Coronary artery (tissue), 2 donors: ENCODE measurements at places on chromosomes 2 and 18.
A peak's percentile ranks its signal among the peaks of the same experiment; 100 is the strongest.

- DNase-seq, result no peak
Measured at GRCh38 chr18:32542221-32542798, 71.6 kb upstream of the GAREM1 start.

DNA sequence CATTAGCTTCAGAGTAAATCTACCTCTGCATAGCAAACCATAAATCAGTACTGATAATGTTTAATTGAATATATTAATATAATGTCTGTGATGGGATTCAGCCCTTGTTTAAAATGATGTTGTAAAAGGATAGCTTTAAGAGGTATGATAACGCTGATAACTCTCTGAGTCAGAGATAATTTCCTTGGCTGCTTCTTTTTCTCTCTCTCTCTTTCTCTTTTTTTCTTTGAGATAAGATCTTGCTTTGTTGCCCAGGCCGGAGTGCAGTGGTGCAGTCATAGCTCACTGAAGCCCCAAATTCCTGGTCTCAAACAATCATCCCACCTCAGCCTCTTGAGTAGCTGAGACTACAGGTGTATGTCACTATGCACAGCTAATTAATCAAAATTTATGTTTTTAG is 35.7 kb downstream of the CDH7 start:
- no peak for DNase-seq

DNA sequence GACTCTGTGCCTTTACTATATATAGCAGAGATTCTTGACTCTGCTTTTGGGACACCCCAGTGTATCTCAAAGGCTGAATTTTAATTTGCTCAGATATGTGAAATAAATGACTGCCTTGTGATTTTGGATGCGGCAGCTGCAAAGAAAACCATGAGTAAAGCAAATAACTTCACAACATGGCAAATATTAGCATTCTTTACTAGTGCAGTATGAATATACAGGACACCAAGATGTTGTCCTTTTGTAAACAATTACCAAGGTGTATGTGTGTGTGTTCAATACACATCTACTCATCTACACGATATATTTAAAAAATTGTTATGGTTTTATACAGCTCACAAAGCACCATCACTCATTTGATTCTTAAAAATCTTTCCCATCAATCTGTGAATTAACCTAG is 70.6 kb upstream of the TCF4 start:
- DNase-seq, result no peak

DNA sequence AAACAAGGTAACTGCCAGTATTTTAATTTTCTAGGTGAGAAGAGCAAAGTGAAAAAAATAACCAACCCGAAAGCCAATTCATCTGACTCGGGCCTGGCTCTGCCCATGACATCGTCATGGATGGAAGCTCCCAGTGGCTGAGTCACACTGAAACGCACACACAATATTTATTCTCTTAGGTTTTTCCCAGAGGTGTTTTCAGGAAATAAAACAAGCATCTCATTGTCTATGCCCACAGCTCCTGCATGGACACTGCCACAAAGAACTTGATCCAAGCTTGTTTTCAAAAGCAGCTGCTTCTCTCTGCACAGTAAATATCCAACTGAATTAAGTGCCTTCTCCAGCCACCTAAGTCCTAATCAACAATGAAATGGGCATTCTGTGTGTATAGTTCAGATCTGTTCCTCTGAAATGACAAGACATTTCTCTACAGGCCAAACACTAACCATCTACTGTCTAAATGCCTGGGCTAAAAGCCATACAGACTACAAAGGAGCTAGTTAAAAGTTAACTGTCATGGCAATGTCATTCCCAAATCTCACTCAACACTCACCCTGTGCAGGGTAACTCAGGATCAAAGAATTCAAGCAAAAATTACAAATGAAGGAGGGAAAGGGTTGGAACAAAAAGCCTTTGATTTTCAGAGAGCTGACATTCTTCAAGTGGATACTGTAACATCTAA is 62.9 kb downstream of the RPL31 start:
- no peak for DNase-seq

DNA sequence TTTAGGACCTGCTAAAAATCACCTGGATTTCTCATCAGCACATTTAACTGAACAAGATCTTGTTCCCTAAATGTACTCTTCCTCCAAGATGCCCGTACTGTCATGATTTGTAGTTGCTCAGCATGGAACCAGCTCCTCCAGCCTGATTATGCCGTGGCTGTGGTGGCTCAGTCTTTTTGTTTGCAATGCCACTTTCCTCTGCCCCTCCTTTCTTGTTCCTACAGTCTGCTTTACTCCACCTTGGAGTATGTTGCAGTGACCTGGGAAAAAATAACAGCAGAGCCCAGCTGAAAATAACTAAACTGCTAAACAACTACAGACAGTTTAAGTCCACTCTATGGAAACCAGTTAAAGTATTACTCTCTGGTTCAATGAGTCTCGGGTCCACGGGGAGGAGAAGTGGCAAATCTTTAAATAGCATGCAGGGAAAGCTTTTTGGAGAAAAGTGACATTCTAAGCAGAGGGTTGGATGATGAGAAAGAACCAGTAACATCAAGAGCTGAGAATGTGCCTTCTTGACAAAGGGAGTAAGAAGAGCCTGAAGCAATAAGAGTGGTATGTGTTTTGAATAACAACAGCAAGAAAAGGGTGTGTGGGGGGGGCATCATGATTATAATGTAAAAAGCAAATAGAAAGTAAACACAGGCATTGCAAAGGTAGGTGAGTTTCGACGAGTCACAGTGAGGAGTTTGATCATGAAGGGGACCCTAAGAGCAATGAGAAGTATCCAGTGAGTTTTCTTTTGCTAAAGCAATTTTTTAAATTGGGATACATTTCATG is 225.7 kb downstream of the TMX3 start:
- no peak for DNase-seq

GRCh38 chr2:75614162-75614651 is 32.4 kb upstream of the MRPL19 start:
- no peak for DNase-seq

- DNase-seq, result no peak
Measured at GRCh38 chr18:9617006-9617542, 2.7 kb upstream of the PPP4R1 start.

GRCh38 chr2:230658877-230659652 is 53.6 kb upstream of the CAB39 start:
- no peak for DNase-seq

- DNase-seq, result no peak
Measured at GRCh38 chr2:23988371-23988770, 21.5 kb upstream of the MFSD2B start.

- DNase-seq, result no peak
Measured at GRCh38 chr2:169511818-169512217, 2.3 kb downstream of the KLHL41 start.

DNA sequence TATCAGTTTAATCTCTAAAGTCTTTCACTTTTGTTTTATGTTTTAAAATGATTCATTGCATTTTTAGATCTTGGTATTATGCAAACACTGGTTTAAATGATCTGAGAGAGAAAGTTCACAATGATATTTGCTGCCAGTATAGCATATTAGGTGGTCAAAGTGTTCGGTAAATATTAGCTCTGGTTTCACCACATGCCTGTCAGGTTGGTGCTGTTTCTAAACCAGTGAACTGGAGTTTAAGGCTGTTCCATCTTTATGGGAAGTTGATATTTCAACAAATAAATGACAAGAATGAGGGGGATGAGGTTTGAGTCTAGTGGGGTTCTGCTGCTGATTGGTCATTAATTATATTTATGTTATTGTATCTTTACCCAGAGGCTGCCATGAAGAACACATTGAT is 436.4 kb downstream of the DCDC2C start:
- DNase-seq, result no peak

DNA sequence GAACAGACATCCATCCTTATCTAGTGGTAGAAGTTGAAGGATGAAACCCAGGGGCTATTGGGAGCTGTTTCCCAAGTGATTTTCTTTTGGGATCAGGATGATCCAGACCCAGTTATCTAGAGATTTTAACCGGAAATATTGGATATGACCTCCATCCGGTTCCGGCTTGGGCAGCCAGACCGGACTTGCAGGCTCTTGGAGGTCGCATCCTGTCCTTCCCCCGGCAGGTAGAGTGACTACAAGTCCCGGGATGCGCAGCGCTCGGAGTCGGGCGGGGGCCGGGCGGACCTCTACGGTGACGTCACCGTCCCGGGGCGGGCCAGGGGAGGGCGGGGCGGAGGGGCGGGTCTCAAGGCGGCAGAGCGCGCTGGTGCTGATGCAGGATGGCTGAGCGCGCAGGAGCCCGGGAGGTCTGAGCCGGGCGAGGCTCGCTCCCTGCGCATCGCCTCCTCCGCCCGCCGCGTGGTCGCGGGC is at the start of gene KIF5C:
Gene KIF5C, plus strand, starts transcription at position 360 of the 474 bp plus-strand sequence. CDS start 391 bp downstream, outside the sequence.
- DNase-seq, result no peak

- DNase-seq, result no peak
Measured at GRCh38 chr18:24853076-24853475, 392.6 kb downstream of the HRH4 start.

DNA sequence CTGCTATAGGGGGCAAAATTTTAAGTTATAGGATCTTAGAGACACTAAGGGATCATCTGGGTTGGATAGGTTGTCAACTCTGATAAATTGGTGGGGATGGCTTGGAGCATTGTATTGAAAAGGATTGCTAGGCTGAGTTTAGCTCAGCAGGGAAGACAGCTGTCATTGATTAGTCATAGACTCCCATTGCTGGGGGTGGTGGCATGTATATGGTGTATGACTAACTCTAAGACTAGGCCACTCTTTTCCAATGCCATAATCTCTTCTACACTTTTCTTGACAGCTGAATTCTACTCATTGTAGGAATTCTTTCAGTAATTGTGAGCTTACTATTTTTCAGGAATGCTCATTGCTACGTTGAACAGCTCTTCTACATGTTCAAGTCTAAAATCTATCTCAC is 81.3 kb upstream of the PELI1 start:
- DNase-seq, result no peak

- DNase-seq, result no peak
Measured at GRCh38 chr2:98058191-98058975, 28.6 kb upstream of the VWA3B start.

DNA sequence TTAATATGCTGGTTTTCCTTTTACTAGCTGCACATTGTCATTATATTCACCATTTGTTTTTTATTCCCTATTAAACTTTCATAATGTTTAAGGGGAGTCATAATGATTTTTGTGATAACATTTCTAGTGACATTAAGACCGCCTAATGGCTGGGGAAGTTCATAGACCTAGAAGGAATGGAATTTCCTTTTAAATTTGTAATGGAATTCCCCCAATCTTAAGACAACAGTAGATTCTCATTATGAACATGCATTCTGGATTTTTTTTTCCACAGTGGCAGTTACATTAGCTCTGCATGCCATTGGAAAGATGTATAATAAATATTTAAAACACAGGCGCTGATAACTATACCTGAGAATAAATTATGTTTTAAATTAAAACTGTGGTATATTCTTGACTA is 8.4 kb downstream of the YPEL5 start:
- DNase-seq, result no peak

GRCh38 chr2:85772019-85772745 is 18.4 kb downstream of the ATOH8 start:
- DNase-seq, result peak; percentile 100

DNA sequence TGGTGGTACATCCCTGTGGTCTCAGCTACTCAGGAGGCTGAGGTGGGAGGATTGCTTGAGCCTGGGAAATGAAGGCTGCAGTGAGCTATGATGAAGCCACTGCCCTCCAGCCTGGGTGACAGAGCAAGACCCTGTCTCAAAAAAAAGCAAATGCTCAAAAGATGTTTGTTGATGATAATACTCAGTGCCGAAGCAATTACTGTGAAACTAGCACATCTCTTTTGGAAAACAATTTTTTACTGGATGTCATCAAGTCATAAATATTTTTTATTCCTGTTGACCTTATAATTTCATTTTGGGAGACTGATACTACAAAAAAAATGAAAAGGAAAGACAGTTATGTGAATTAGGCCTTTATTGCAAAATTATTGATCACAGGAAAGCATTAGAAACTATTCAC is 34.5 kb upstream of the FHOD3 start:
- DNase-seq, result no peak

DNA sequence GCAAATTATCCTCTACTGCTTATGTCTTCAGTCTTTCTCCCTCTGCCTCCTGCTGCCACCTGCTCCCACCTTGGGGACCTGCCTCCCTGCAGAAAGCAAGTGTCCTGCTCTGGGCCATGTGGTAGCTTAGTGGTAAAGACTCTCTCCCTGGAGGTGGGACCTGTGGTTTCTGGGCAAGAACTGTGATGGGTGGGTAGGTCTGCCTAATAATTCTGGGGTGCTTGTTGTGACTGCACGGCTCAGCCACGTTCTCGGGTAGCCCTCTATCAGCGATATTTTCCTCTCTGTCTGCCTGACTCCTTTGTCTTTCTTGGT is 16.4 kb upstream of the CD28 start:
- no peak for DNase-seq

GRCh38 chr18:63758615-63759240 is 16.5 kb upstream of the SERPINB7 start:
- DNase-seq, result no peak

DNA sequence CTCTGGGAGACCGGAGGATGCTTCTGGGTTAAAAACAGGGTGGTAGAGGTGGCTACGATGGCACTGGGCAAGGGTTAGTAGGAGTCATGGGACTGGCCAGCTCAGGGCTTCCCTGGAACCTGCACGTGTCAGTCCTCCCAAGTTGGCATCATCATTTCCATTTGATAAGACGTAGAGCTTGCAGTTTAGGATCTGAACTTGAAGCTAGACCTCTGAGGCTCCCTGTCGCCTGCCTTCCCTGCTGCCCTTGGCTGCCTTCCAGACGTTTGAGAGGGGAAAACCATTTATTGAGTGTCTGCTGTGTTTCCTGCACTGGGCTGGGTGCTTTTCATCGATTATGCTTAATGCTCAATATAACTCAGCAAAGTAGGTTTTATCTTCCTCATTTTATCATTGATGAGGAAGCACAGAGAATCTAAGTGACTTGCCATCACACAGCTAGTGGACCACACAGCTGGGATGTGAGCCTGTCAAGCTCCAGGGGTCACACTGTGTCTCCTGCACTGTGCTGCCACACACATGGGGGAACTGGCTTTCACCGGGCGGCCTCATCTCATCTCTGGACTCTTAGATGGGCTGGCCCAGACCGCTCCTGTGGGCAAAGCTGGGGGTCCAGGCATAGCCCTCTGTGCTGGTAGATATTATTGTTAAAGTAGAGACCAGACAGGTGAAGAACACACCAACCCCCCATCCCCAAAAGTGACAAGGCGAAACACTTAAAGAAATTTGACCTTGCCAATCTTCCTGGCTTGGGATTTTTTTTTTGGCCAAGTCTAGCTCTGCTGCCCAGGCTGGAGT is 7.8 kb downstream of the NT5DC4 start:
- DNase-seq, result peak; percentile 60

- DNase-seq, result no peak
Measured at GRCh38 chr18:25164211-25164847, 187.6 kb downstream of the ZNF521 start.

DNA sequence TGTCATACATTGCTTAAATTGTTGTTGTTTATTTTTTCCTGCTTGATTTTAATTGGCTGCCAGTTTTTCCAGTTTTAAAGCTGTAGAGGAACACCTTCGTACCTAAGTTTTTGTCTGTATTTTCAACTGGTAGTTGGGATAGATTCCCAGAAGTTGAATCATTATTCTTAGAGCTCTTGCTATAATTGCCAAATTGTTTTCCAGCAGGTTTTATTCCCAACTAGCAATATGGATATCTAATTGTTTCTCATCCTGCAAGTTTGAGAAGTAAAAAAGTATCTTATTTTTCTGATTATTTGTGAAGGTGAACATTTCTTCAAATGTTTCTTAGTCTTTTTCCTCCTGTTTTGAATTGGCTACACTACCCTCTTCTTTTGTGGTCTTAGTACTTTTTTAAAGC is 6.7 kb downstream of the SMARCAL1 start:
- no peak for DNase-seq
